ENCODE measurements at places on chromosomes 2 and 18.

- no peak for DNase-seq
- H3K27ac ChIP-seq: no peak overlapping the region
- no peaks in the 10 kb centered on the region for H3K36me3 ChIP-seq
- H3K4me1 ChIP-seq: no peaks in the 10 kb centered on the region
- H3K27me3 ChIP-seq: peaks cover 4% of the 10 kb centered on the region
These were observed 36.3 kb upstream of the TTC21B start for GRCh38 chr2:165989851-165990250.

DNA sequence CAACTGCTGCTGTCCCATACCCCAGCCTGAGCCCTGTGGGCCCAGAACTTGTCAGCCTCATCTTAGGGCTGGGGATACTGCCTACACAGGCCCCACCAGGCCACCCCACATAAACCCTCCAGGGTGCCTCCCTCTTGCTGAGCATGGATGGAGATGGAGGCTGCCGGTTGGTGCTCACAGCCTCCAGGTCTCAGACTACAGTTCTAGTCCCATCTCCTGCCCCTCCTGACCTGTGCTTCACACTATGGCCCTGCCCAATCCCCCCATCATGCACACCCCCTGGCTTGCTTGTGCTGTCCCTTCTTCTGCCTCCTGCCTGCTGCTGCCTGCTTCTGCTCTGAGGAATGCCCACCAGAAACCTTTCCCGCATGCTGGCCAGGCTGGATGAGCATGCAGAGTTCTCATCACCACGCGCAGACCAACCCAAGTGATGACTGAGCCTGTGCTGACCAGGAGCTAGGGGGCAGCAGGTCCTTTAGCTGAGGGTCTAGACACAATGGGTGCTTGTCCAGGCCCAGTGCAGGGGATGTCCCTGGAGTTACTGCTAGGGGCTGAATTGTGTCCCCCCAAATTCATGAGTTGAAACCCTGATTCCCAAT, 138.4 kb upstream of the HS6ST1 start:
- no peak overlapping the region for H3K4me3 ChIP-seq
- no peak for DNase-seq
- H3K36me3 ChIP-seq: no peaks in the 10 kb centered on the region
- H3K27ac ChIP-seq: no peak overlapping the region
- H3K4me1 ChIP-seq: no peaks in the 10 kb centered on the region
- peaks cover 1% of the 10 kb centered on the region for H3K27me3 ChIP-seq

GRCh38 chr2:68792751-68793150, 58.1 kb downstream of the ARHGAP25 start:
- no peak overlapping the region for H3K27ac ChIP-seq
- H3K4me1 ChIP-seq: peaks cover 62% of the 10 kb centered on the region
- H3K4me3 ChIP-seq: no peak overlapping the region
- H3K27me3 ChIP-seq: no peaks in the 10 kb centered on the region
- peaks cover 76% of the 10 kb centered on the region for H3K36me3 ChIP-seq
- DNase-seq: no peak

DNA sequence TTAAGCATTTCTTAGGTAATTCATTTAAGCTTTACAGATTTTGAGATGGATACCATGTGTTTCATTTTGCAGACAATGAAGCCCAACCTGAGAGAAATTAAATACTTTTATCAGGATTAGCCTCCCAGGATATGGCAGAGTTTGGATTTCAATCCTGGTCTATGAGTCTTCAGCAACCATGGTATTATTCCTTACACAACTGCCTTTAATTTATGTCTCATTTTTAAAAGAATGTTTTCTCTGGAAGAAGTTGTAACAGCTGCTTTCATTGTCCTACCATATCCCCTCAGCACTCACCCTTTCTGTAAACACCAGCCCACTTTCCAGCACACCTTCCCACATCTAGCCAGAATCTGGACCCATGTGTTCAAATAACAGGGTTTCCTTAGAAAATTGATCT, 863.7 kb upstream of the VRK2 start:
- no peaks in the 10 kb centered on the region for H3K27me3 ChIP-seq
- H3K4me1 ChIP-seq: no peaks in the 10 kb centered on the region
- no peak overlapping the region for H3K27ac ChIP-seq
- no peak overlapping the region for H3K4me3 ChIP-seq

DNA sequence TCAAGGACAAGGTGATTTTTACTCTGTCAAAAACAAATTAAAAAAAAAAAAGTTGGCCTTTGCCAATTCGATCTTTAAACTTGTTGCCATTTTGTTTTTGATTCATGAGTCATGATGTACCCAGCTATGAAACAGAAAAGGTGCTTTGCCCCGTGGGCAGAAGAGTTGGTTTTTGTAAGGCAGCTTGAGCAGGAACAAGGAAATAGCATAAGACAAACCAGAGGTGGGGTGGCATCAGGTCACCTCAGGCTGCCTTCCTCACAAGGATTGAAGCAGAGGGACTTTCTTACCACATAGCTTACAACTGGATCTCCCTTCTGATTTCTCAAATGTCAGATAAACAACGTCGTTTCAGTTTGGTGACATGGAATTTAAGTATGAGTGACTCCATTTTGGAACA, 123.8 kb downstream of the ARL4C start:
- peaks cover 81% of the 10 kb centered on the region for H3K4me1 ChIP-seq
- H3K27ac ChIP-seq: peak overlapping the region; percentile 88
- H3K4me3 ChIP-seq: no peak overlapping the region
- H3K27me3 ChIP-seq: no peaks in the 10 kb centered on the region
- peak; percentile 31 for DNase-seq

GRCh38 chr2:165203689-165204559, at the start of gene SCN3A:
Gene SCN3A (minus strand): TSS chr2:165204050. CDS start chr2:165176394, 27,656 bp downstream.
- H3K27ac ChIP-seq: no peak within 1 kb of the TSS
- no peaks in the 10 kb centered on the region for H3K36me3 ChIP-seq
- peaks cover 3% of the 10 kb centered on the region for H3K4me1 ChIP-seq
- peaks cover 5% of the 10 kb centered on the region for H3K27me3 ChIP-seq
- DNase-seq: no peak
- H3K4me3 ChIP-seq: no peak within 1 kb of the TSS

DNA sequence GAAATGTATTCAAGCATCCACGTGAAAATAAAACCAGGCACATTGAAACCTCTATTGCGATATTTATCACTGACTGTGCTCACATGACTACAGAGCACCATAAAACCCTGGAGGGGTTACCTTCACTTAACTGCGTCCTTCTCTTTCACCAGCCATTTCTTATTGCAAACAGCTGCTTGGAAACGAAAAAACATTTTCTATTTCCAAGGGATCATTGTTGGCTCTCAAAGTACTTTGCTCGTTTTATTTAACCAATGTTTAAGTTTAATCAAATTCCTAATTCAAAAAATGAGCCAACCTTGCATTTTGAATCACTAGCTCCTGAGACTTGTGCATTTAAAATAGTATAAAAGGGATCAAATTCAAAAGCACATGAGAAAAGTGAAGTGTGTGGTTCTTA, 134.4 kb downstream of the OSR1 start:
- no peak overlapping the region for H3K4me3 ChIP-seq
- DNase-seq: no peak
- H3K27ac ChIP-seq: no peak overlapping the region
- no peaks in the 10 kb centered on the region for H3K36me3 ChIP-seq
- H3K4me1 ChIP-seq: no peaks in the 10 kb centered on the region
- H3K27me3 ChIP-seq: no peaks in the 10 kb centered on the region

GRCh38 chr2:15367205-15367604, 193.9 kb downstream of the NBAS start:
- H3K36me3 ChIP-seq: peaks cover 20% of the 10 kb centered on the region
- peaks cover 8% of the 10 kb centered on the region for H3K4me1 ChIP-seq
- no peaks in the 10 kb centered on the region for H3K27me3 ChIP-seq
- no peak overlapping the region for H3K27ac ChIP-seq
- no peak for DNase-seq

DNA sequence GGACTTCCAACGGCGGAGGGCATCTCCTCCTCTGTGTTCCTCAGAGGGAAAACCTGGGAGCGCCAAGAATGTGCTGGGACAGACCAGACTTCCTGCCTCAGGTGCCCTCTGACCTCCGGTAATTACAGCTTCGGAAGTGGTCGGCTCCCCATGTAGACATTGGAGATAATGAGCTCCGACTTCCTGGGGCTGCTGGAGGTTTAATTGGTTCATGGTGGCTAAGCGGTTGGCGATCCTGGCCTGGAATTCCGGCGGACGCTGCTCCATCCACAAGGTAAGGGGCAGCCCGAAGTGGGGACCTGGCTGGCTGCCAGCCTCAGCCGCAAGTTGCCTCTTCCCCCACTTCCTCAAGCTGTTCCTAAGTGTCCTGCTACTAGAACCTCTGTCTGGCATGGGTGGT, 83.2 kb upstream of the EPC2 start:
- H3K27me3 ChIP-seq: peaks cover 9% of the 10 kb centered on the region
- H3K4me1 ChIP-seq: no peaks in the 10 kb centered on the region
- H3K36me3 ChIP-seq: no peaks in the 10 kb centered on the region
- no peak for DNase-seq
- no peak overlapping the region for H3K4me3 ChIP-seq

DNA sequence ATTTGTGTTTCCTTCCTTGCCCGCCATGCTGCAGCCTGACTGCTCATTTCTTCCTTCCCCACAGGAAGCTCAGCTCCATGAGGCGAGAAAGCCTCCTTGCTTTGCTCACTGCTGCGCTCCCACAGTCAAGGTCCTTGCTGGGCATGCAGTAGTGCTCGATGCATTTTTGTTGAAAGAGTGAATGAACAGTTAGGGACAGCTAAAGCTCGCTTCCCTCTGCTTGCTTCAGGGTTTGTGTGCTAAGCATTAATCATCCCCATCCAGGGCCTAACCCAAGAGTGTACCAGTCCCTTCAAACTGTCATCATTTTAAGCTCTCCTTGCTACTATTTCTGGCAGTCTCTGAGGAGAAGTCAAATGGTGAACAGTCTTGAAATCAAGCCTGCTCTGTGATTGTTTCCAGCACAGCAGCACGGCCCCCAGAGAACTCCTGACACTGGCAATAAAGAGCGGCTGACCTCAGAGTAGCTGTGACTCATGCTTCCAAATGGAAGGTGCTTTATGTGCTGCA, 171.7 kb upstream of the SOX11 start:
- no peak overlapping the region for H3K4me3 ChIP-seq
- H3K4me1 ChIP-seq: no peaks in the 10 kb centered on the region
- H3K27ac ChIP-seq: no peak overlapping the region
- no peaks in the 10 kb centered on the region for H3K36me3 ChIP-seq

- peaks cover 66% of the 10 kb centered on the region for H3K4me1 ChIP-seq
- no peaks in the 10 kb centered on the region for H3K36me3 ChIP-seq
- H3K27ac ChIP-seq: peak overlapping the region; percentile 99
These were observed 5.3 kb upstream of the TTC39C start for GRCh38 chr18:24009246-24009645.

GRCh38 chr2:41869542-41870264, 178.1 kb upstream of the PKDCC start:
- DNase-seq: peak; percentile 65
- H3K36me3 ChIP-seq: no peaks in the 10 kb centered on the region

- H3K4me3 ChIP-seq: no peak overlapping the region
- H3K27me3 ChIP-seq: no peaks in the 10 kb centered on the region
- H3K4me1 ChIP-seq: peaks cover 29% of the 10 kb centered on the region
- DNase-seq: no peak
- peaks cover 5% of the 10 kb centered on the region for H3K36me3 ChIP-seq
These were observed 278.5 kb upstream of the HNRNPA3 start for GRCh38 chr2:176934131-176934530.

DNA sequence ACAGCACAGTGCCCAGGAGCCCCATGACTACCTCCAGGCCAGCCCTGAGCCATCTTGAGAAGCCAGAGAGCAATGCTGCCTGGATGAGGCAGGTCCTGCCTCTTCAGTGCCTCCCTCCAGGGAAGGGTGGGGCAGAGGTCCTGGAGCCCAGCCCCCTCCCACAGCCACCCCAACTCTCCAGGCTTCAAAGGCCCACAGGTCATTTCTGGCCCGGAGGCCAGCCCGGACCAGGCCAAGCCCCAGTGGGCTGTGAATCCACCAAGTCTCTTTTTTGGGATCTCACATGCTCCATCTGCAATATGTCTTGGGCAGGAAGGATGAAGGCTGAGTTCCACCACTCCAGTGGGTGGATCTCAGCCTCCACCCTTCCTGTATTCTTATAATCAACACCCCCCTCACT, 36.7 kb downstream of the SDC1 start:
- H3K4me3 ChIP-seq: no peak overlapping the region
- H3K27ac ChIP-seq: no peak overlapping the region
- peaks cover 2% of the 10 kb centered on the region for H3K27me3 ChIP-seq
- no peaks in the 10 kb centered on the region for H3K36me3 ChIP-seq
- no peak for DNase-seq

- peaks cover 16% of the 10 kb centered on the region for H3K36me3 ChIP-seq
- H3K4me1 ChIP-seq: peaks cover 40% of the 10 kb centered on the region
- DNase-seq: peak; percentile 80
- no peaks in the 10 kb centered on the region for H3K27me3 ChIP-seq
- H3K27ac ChIP-seq: peak overlapping the region; percentile 95
These were observed 601 bp downstream of the ENOSF1 start for GRCh38 chr18:711657-712400.

- no peak overlapping the region for H3K4me3 ChIP-seq
- no peak overlapping the region for H3K27ac ChIP-seq
- DNase-seq: no peak
- H3K4me1 ChIP-seq: no peaks in the 10 kb centered on the region
These were observed 602.9 kb downstream of the NYAP2 start for GRCh38 chr2:226002438-226002837.

GRCh38 chr2:157611726-157612125, 16.9 kb downstream of the ACVR1C start:
- H3K4me3 ChIP-seq: no peak overlapping the region
- peaks cover 13% of the 10 kb centered on the region for H3K27me3 ChIP-seq
- peaks cover 12% of the 10 kb centered on the region for H3K36me3 ChIP-seq
- no peak for DNase-seq

- H3K27me3 ChIP-seq: peaks cover 12% of the 10 kb centered on the region
- H3K4me3 ChIP-seq: no peak overlapping the region
- no peaks in the 10 kb centered on the region for H3K4me1 ChIP-seq
- H3K27ac ChIP-seq: no peak overlapping the region
- DNase-seq: no peak
These were observed 37.8 kb upstream of the RAB12 start for GRCh38 chr18:8571399-8571798.

- no peak overlapping the region for H3K27ac ChIP-seq
- no peak overlapping the region for H3K4me3 ChIP-seq
- H3K36me3 ChIP-seq: no peaks in the 10 kb centered on the region
- H3K27me3 ChIP-seq: peaks cover 3% of the 10 kb centered on the region
- H3K4me1 ChIP-seq: no peaks in the 10 kb centered on the region
These were observed 325.6 kb upstream of the TNP1 start for GRCh38 chr2:217185265-217185995.

All from activated CD4-positive, alpha-beta T cell treated with anti-CD3 and anti-CD28 coated beads, Interleukin-2, amount 10 ng/mL, durations not matched to agents 7 days and 5 days (primary cell).